Sigmoid colon (tissue), 7 donors: ENCODE measurements at places on chromosomes 3 and 15. TPM values are rescaled to one million over a fixed set of nuclear protein-coding genes. Genes with fewer than 3 reads are reported as not detected.

GRCh38 chr3:88040529-88040928 is 18.3 kb downstream of the CGGBP1 start:
- no peaks in the 10 kb centered on the region for H3K27me3 ChIP-seq
- H3K4me3 ChIP-seq, result no peak overlapping the region
- H3K4me1 ChIP-seq, result no peaks in the 10 kb centered on the region

AHSG gene
- not detected for total RNA-seq

- DNase-seq, result no peak
- no peaks in the 10 kb centered on the region for H3K4me1 ChIP-seq
- H3K27me3 ChIP-seq, result no peaks in the 10 kb centered on the region
- H3K4me3 ChIP-seq, result no peak overlapping the region
These were observed 30.4 kb downstream of the RORA start for GRCh38 chr15:61198722-61199121.

GRCh38 chr3:88767746-88768145 is 339.7 kb upstream of the EPHA3 start:
- H3K4me3 ChIP-seq, result no peak overlapping the region
- DNase-seq, result no peak
- H3K27me3 ChIP-seq, result no peaks in the 10 kb centered on the region
- H3K4me1 ChIP-seq, result no peaks in the 10 kb centered on the region
- H3K27ac ChIP-seq, result no peak overlapping the region

AGBL1 gene
- total RNA-seq, result not detected

SCAANT1 gene
- total RNA-seq, result not detected

- H3K4me1 ChIP-seq, result no peaks in the 10 kb centered on the region
- H3K27ac ChIP-seq, result no peak overlapping the region
These were observed 1306.3 kb upstream of the EPHA6 start for GRCh38 chr3:95508124-95508523.

DNA sequence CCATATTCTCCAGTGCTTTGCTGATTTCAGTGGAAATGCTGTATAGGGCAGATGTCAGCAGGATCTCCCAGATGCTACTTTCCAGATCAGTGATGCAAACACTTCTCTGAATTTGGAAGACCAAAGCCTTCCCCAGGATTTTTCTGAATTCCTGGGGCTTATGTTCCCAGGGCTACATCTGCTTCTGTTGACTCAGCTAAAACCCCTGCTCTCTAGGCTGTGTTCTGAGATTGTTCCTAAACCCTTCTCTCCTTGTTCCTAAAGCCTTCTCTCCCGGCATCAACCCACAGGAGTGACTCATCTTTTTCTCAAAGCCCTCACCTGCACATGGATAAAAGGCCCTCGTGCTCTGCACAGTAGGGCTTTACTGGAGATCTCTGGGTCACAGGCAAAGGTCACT is 35.5 kb downstream of the FAH start:
- no peaks in the 10 kb centered on the region for H3K4me1 ChIP-seq
- H3K4me3 ChIP-seq, result no peak overlapping the region
- H3K27ac ChIP-seq, result no peak overlapping the region
- H3K36me3 ChIP-seq, result no peaks in the 10 kb centered on the region
- H3K27me3 ChIP-seq, result no peaks in the 10 kb centered on the region

AADAC gene
- total RNA-seq, result not detected

- no peak for DNase-seq
- no peaks in the 10 kb centered on the region for H3K27me3 ChIP-seq
- peaks cover 15% of the 10 kb centered on the region for H3K4me1 ChIP-seq
- H3K27ac ChIP-seq, result peak overlapping the region; percentile 93
- H3K36me3 ChIP-seq, result no peaks in the 10 kb centered on the region
These were observed 425 bp upstream of the FYTTD1 start for GRCh38 chr3:197749315-197749600.
